ENCODE measurements at places on chromosomes 12 and 14.

DNA sequence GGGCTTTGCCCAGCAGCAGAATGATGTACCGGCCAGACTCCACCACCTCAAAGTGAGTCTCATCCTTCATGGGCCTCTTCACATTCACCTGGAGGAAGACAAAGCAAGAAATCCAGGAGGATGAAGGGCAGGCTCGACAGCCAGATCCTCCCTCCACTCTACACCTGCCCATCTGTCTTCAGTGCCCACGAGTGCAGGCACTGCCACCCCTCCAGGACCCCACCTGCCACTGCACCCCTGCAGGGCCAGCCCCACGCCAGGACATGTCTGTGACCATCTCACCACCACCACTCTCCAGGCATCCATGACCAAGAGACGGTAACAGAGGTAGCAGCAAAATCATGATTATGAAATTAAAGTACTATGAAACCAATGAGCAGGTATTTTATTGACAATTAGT, 84.3 kb upstream of the ANO2 start:
- DNase-seq: no peak

DNA sequence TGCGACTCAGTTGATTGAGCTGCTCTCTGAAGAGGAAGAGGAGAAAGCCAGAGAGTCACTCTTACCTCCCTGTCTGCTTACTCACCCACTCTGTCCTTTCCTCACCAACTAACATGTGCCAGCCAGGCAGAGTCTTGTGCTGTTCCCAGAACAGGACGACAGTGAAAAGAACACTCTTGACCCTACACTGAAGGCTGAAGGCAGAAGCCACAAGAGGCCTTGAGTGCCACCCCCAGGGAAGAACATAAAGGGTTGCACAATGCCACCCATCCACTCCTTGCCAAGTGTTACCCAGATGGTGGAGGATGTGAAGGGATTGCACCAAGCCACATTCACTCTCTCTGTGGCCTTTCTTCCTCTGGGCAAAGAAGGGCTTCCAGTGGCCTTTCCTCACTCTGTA, 12.8 kb downstream of the ABHD4 start:
- no peak for DNase-seq

GRCh38 chr12:57621497-57622292, 10.5 kb downstream of the ARHGEF25 start:
- DNase-seq: peak; percentile 87

- DNase-seq: no peak
Observed at GRCh38 chr12:106747973-106748436, 26.5 kb upstream of the RIC8B start.

- no peak for DNase-seq
Observed at GRCh38 chr14:59394268-59394667, 70.9 kb downstream of the GPR135 start.

DNA sequence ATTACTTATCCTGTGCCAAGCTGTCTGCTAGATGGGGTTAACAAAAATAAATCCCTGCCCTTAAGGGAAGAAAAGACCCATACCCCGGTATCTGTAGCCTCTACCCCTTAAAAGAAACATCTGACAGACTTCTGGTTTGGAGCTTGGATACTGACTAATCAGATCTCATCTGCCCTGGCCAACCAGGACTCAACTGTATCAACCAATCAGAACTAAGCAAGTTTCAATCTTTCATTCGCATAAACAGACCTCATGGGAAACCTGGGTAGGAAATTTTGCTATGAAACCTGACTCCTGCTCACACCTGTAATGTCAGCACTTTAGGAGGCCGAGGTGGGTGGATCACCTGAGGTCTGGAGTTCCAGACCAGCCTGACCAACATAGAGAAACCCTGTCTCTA, 26.4 kb upstream of the PRMT8 start:
- DNase-seq: no peak

GRCh38 chr14:20971705-20972021, 16.4 kb downstream of the RNASE2 start:
- no peak for DNase-seq

DNA sequence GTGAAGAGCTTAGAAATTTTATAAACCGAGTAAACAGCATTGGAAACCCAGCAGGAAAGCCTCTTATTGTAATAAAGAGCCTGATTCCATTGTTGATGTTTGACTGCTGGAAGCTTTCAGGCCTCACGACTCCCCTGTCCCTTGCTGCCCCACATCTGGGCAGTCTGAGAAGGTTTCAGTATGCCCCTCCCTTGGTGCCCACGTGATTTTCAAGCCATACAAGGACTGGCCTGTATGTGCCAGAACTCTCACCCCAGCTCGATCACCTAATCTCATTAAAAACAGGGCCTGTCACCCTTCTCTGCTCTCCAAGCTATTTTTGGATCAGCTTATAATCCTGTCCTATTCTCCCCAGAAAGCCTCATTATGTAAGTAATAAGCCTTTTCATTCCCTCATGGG, 7.5 kb upstream of the PYROXD1 start:
- no peak for DNase-seq

DNA sequence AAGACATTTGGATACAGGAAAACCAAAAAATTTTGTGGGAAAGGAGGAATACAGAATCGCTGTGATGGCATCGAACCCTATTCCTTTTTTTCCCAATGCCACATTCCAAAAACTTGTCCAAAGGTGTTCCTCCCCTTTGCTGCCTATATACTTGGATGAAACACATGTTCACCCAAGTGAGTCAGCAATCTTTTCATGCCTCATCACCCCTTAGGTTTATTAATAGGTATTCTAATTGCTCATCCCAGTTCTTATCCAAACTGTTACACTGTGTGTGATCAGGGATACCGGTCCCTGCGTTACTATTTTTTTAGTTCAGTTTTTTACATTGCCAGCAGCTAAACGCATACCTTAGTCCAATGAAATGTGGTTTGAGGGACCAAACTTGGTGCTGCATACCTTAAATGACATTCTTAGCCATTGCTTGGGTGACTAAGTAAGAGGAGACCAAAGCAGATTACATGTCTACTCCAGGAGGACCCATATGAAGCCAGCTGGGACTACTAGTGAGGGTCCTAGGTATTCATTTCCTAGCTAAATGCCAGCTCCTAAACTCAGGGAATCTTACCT, 20.6 kb upstream of the ST8SIA1 start:
- DNase-seq: no peak

DNA sequence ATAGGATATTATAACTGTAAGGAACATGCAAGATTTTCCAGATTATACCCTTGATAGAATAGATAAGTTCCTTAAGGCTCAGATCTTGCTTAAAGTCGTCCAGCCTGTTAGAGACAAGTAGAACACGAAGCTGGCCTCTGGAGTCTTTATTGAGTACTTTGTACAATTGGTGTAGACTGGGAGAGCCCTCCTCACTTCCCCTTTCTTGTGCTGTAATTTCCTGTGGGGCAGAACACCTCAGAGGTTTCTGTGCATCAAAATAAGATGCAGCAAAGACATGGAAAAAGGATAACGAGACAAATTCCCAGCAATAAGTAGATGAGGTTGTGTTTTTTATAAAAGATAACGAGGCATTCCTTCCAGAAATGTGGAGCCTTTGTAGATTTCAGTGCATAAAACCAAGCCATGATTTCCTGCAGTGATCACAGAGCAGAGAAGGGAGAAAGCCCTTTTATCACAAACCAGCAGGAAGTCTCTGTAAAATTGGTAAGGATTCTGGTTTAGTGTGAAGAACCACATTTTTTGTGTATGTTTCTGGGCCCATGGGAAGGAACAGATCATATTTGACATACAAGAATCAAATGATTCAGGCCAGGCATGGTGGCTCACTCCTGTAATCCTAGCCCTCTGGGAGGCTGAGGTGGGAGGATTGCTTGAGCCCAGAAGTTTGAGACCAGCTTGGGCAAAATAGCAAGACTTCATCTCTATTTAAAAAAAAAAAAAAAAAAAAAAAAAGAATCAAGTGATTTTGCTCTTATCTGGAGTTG, 18.0 kb downstream of the GPRC5A start:
- DNase-seq: no peak

- DNase-seq: peak; percentile 88
Observed at GRCh38 chr12:12839873-12840579, 26.9 kb downstream of the DDX47 start.

- DNase-seq: no peak
Observed at GRCh38 chr12:52313926-52314325, 7.3 kb downstream of the KRT83 start.

GRCh38 chr12:68796399-68796798, 11.6 kb upstream of the MDM2 start:
- no peak for DNase-seq

DNA sequence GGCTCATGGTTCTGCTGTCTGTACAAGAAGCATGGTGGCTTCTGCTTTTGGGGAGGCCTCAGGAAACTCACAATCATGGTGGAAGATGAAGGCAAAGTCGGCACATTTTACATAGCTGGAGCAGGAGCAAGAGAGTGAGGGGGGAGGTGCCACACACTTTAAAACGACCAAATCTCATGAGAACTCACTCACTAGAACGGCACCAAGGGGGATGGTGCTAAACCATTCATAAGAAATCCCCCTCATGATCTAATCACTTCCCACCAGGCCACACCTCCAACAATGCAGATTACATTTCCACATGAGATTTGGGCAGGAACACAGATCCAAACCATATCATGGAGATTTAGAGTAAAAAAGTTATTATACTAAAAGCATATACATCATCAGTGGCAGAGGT, 13.6 kb upstream of the LEMD3 start:
- no peak for DNase-seq
